ENCODE measurements at places on chromosomes 4 and X. TPM values are rescaled to one million over a fixed set of nuclear protein-coding genes. Genes with fewer than 3 reads are reported as not detected.

Gene PSAPL1
- not detected for total RNA-seq

GRCh38 chrX:154531626-154532025 lies 15.0 kb downstream of the G6PD start:
- DNase-seq = no peak

Gene ALB
- not detected for total RNA-seq

DNA sequence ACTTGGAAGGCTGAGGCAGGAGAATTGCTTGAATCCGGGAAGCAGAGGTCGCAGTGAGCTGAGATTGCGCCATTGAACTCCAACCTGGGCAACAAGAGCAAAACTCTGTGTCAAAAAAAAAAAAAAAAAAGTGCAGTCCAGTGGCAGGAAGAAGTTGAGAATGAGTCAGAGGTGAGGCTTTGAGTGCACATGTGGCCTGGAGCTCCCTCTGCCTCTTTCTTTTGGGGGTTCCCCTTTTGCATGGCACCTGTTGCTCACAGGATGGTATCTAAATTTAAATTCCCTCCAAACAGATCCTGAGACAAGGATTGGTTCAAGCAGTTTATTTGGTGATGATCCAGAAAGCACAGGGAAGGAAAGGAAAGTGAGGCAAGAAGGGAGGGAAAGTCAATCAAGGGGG lies 151.4 kb upstream of the STX18 start:
- no peak for DNase-seq

DNA sequence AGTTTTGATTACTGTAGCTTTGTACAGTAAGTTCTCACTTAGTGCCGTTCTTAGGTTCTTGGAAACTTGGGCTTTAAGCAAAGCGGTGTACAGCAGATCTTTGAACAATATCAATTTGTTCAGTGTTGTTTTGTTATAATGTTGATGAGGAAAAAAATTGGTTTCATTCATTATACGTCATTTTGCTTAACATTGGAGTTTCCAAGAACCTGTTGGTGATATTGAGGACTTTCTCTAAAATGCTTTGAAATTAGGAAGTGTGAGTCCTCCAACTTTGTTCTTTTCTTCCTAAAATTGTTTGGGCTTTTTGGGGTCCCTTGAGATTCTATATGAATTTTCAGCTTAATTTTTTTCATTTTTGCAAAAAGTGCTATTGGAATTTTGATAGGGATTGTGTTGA lies 49.1 kb downstream of the STAG2 start:
- no peak for DNase-seq

Gene FAM149A
- total RNA-seq = 5.1 TPM

DNA sequence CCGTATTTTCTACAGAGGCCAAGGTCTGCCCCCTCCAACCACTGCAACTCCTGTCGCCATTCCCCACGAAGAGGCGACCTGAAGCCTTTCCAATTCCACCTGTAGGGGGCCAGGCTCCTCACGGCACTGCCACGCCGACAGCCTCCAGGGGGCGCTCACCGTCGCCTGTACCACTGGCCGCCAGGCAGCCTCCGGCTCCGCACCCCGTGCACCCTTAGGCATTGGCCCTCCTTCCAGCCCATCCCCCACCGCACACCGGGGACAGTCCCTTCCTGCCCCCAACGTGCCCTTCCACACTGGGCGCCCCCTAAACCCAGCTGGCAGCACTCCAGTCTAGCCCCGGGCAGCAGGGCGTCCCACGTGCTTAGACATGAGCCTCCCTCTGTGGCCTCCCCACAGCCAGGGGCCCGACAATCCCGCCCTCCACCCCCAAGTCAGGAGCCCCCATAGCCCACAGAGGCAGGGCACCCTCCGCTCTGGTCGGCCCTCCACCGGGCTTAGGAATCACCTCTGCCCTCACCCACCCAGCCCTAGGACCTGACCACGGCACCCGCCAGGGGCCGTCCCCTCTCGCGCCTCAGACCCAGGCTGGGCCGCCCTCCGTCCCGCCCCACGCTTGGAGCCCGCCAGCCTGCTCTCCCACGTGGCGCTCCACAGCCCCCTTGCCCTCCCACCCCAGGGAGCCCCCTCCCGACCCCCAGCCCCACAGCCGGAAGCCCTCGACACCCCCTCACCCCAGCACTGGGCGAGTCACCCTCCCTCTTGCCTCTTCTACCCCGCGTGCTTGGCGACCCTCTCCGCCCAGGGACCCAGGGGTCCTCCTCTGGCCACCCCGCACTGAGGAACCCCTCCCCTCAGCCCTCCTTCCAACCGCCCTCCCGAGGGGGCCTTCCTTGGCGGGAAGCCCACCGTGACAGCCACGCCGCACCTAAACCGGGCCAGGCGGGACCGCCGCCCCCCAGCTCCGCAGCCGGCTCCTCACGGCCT lies 711 bp downstream of the PNMA6E start:
- DNase-seq = no peak

DNA sequence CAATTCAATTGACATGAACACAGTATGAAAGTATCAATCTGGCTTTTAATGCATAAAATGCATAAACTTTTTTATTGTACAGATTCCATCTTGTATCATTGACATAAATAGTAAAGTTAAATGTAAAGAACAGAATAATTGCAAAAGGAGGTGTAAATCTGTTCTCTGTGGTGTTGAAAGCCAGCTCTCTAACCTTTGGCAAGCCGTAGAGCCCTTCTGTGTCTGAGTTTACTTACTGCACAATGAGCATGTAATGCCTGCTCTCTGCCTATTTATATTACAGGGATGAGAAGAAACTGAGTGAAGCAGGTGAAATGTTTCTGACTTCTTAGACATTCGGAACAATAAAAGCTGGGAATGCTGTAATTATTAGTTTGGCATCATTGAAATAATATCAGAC lies 389.3 kb upstream of the EPHA5 start:
- DNase-seq = no peak

Gene CYLC1
- not detected for total RNA-seq

GRCh38 chr4:19982556-19982955 lies 269.1 kb upstream of the SLIT2 start:
- no peak for DNase-seq

GRCh38 chrX:49276671-49277534 lies 7.3 kb downstream of the PPP1R3F start:
- peak; percentile 33 for DNase-seq

DNA sequence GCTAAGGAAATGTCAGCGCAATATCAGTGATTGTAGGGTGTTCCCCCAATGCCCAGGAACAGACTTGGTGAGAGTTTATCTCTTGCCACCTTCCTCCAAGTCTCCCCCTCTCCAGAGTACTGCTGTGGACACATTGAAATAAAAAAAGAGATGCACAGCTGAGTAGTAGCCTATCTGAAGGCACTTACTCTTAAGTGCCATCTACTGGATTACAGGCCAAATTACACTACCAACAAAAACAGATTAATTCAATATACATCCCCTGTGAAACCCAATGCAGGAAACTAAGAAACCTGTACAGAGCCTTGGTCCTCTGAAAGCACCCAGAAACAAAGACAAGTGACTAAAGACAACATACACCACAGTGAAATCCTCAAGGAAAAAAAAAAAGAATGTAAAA lies 460.3 kb downstream of the ZIC3 start:
- no peak for DNase-seq

Gene XAGE2
- not detected for total RNA-seq

- peak; percentile 3 for DNase-seq
Measured at GRCh38 chrX:50971395-50971794, 60.9 kb downstream of the BMP15 start.

DNA sequence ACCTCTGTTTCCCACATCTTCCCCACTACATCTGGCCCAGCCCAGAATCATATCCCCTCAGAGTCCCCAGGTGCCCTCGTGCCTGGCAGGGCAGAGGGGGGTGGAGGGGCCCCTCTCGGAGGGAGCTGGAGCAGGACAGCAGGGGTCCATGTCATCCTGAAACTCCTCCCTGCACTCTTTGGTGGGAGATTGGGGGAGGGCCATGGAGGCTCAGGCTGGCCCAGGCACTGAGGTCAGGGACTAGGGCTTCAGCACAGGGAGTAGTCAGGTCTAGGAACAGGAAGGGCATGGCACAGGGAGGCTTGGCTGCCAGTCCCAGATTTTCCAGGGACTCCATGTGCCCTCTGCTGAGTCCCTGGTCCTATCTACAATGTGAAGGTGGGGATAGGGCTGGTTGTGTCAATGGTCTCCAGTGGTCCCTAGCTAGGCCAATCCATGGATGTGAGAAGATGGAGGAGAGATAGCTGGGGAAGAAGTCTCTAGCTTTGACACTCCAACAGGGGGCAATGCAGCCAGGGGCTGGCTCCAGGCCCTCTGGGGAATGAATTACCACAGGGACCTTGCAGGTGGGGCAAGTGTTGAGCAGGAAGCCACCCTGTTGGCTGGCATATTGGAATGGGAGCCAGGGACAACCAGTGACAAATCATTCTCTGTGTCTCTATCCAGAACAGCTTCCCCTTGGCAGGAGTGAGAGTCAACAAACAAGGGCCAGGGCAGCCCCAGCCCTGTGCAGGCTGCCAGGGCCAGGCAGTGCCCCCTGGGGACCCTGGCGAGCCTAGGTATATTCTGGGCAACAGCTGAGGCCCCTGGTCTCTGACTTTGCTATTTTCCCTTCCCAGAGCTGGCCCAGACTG lies 154.4 kb downstream of the EFNB1 start:
- DNase-seq = no peak

Gene POU4F2
- total RNA-seq = not detected

DNA sequence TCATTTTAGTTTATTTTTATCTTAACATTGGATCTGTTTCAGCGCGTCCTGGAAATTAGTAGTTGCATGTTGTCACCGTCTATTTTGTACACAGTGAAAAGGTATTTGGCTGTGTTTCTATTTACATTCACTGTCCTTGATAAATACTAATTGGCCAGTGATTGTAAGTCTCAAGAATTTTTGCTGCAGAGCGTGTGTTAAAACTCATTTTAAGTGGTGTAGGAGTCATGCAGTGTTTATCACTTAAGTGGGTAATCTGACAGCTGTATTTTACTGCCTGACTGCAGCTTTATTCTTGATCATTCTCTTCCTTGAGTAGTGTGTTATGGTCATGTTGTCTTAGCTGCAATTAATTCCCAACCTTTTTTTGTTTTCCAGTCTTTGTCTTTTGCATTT lies 9.8 kb downstream of the GUCY1A1 start:
- DNase-seq = no peak

Gene SLIT2
- not detected for total RNA-seq

Gene GPRASP2
- total RNA-seq = 0.78 TPM

- DNase-seq = no peak
Measured at GRCh38 chrX:15931362-15931761, 76.7 kb upstream of the AP1S2 start.

Gene STAP1
- total RNA-seq = 10.9 TPM

DNA sequence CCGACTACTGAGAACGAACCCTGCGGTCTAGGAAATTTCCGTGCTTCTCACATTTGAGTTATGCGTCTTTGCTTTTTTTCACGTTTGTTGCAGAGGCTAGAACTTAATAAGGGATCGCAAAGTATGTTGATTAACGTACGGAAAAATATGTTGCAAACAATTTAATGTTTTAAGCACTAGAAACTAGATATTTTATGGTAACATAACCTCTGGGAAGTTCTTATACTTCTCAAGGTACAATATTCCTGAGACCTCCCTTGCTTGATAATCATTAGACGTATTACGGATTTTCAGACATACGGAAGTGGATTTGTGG lies 639 bp upstream of the PRDM5 start:
- DNase-seq = no peak

DNA sequence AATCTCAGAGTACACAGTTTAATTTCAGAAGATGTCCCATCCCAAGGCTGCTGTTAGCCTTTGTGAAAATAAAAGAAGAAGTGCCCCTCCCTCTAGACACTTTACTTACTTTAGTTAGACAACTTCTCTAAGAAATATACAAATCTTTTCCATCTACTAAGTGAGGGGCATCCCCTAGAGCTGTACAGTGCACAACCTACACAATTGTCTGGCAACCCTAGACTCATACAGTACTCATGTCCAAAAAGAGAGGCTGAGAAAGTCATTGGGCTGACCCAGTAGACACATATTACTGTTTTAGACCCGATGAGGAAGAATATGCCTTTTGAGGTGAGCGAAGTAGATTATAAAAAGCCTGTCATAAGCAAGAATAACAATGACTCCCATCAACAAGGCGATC lies 297.6 kb downstream of the IDS start:
- DNase-seq = no peak

- DNase-seq = no peak
Measured at GRCh38 chr4:17027495-17027894, 129.1 kb upstream of the LDB2 start.

- no peak for DNase-seq
Measured at GRCh38 chr4:150316332-150317205, 238.3 kb downstream of the DCLK2 start.

DNA sequence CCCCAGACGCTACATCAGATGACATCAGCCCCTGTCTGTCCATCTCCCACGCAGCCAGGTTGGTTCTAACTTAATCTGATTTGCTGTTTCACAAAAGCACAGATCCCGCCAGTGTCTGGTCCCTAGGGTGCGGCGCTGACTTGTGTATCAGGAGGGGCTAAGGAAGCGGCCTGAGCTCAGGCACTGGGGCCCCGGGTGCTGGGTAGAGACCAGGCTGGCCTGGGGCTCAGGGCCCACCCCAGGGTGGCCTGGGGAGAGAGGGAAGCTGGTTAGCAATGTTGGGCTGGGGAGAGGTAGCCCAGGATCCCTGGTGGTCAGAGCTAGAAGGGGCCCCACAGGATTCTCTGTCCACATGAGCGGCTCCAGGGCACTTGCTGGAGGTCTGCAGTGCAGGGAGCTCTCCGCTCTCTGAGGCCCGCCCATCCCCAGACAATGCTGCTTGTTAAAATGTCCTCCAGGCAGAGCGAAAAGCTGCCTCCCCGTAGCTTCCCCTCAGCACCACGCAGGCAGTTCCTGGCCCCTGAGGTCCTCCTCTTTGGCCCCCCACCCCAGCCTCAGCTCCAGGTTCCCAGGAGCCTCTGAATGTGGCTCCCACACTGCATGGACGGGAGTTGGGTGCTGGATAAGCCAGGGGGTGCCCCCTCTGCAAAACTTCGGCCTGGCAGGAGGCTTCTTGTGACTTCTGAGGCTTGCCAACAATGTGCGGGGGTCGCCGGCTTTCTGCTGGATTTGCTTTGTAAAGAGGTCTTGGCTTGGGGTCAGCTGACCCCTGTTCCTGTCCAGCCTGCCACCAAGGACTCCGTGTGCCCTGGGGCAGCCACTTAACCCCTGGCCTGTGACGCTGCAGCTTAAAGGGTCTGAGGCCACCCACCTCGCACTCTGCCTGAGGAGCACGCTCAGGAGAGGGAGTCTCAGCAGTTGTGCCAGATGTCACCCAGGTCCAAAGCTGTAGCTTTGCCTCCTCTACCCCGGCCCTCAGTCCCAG lies 112.9 kb downstream of the CPZ start:
- DNase-seq = peak; percentile 13

- DNase-seq = no peak
Measured at GRCh38 chr4:65798498-65799127, 128.3 kb upstream of the EPHA5 start.

Gene SRD5A3
- total RNA-seq = 20.4 TPM

DNA sequence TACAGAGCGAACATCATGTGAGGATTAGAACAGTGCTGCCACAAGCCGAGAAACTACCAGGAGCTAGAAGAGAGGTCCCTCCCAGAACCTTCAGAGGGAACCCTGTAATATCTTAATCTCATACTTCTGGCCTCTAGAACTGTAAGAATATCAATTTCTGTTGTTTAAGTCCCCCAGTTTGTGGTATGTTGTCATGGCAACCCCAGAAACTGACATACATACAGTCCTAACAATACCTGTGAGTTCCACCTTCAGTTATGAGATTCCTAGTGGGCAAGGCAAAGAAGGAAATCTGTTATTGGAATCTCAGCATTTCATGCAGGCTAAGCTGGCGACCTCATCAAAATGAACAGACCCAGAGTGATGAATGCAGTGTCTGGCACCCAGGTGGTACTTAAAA lies 42.5 kb downstream of the ZBTB49 start:
- DNase-seq = no peak

- DNase-seq = no peak
Measured at GRCh38 chr4:185775792-185776555, 36.0 kb downstream of the SORBS2 start.
